ENCODE measurements at places on chromosomes 6 and 20. TPM values are rescaled to one million over a fixed set of nuclear protein-coding genes. Genes with fewer than 3 reads are reported as not detected.
A peak's percentile ranks its signal among the peaks of the same experiment; 100 is the strongest.

DNA sequence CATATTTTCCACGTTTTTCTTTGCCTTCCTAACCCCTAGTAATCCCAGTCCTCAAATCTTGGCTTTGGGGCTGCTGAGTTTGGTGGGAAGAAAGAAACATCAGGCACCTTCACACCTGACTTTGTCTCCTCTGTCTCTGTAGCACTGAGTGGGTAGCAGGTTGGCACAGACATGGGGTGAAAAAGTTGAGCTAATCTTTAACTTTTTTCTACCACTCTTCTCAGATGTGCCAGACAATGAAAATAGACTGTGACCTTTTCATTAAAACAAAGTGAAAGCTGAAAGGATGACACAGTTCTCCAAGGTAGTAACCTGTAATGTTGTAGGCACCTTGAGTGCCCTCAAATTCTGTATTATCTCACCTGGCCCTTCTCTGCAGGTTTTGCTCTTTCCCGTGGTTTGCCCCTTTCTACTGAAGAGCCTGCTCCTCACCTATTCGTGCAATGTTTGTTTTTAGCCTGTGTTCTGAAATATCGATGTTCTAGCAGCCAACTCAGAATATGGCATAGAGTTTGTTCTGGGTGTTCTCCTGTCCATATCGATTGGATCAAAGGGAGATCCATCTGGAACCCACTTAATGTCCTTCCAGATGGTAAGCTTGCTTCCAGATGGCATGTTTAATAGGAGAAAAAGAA, 57.8 kb upstream of the ATXN1 start:
- DNase-seq: no peak

SH3BGRL2 gene
- 12.8 TPM for total RNA-seq

DNA sequence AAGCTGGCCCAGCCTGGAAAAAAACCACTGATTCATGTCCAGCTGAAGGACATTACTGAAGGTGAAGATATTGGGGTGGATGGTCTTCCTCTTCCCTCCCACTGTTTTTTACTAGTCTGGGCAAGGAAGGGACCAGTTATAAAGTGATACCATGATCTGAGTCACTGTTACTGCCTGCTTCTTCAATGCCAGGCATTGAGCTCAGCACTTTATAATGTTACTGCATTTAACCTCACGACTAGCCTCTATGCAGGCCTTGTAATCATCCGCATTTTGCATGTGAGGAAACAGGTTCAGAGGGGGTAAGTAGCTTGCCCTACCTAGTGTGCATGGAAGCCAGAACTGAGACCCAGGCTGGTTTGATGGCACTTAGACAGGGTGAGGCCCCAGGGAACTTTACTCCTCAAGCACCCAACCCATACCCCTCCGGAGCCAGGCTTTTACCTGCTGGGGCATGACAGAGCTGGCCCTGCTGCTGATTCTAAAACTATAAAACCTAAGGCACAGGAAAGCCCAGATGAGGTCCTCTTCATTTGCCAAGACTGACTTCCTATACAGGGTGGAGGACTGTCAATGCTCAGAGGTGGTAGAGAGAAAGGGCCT, 11.0 kb upstream of the KCNK5 start:
- no peak for DNase-seq

CCM2L gene
- 7.9 TPM for total RNA-seq

- DNase-seq: no peak
Observed at GRCh38 chr20:32134026-32134425, 24.5 kb downstream of the TM9SF4 start.

RHAG gene
- total RNA-seq: not detected

DNA sequence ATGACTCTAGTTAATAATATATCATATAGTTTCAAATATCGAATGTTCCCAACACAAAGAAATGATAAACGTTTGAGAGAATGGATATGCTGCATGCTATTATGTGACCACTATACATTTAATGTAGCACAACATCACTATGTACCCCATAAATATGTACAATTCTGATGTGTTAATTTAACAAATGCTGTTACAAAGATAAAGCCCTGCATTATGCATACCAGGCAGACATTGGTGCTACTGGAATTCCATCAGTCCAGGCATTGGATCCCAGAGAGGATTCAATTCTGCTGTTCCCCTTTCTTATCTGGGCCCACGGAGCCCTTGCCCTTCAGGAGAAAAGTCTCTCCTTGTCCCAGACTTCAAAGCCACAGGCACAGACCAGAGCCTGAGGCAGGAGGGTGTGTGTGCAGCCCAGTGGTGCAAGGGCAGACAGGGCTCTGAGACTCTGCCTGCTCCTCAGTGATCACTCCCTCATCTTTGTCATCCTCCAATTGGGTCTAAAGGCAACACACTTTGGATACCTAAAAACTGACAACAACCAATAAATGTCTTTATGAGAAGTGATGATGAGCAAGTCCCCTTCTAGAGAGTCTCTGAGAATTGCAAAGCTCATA, 45.2 kb downstream of the PSMG4 start:
- DNase-seq: no peak

GRCh38 chr6:42436825-42437224, 14.9 kb downstream of the TRERF1 start:
- DNase-seq: no peak

- DNase-seq: no peak
Observed at GRCh38 chr20:51667002-51667408, 101.2 kb downstream of the ATP9A start.

DNA sequence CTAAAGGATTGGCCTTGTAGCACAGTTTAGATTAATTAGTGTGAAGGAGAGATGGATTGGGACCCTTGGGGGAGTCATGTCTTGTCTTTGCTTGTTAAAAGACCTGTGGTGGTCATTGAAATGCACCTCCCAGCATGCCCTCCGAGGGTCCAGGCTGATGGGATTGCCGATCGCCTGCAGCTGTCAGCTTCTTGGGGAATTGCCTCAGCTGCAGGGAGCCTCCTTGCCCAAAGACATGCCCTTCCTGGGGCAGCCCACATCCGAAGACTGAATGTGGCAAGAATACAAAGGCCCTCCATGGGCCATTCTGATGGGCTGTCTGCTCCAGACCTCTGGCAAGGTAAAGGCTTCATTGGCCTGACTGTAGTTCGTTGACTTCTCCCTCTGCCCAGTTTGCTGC, 150.7 kb downstream of the FARS2 start:
- DNase-seq: no peak

DNA sequence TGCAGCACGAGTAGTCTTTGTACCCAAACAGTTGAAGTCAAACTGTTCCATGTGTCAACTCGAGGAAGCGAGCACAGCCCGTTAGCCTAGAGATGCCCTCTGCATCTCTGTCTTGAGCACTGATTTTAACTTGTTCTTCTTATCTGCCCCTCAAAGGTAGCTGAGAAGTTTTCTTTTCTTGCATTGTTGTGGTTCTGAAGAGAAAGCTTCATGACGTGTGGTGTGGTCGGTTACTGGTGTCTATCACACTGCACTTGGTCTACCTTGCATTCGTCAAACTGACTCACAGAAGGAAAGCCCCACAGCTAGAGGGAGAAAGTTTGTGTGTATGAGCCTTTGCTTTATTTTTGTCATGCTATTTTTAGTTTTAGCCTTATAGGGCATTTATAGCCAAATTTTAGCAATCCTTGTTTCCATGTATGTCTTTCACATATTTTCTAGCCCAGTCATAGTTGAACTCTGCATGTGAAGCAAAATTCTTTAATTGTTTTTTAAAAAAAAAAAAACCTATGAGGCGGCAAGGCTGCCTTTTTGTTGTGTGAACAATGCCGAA, 115.1 kb downstream of the JAG1 start:
- DNase-seq: peak; percentile 68

DNA sequence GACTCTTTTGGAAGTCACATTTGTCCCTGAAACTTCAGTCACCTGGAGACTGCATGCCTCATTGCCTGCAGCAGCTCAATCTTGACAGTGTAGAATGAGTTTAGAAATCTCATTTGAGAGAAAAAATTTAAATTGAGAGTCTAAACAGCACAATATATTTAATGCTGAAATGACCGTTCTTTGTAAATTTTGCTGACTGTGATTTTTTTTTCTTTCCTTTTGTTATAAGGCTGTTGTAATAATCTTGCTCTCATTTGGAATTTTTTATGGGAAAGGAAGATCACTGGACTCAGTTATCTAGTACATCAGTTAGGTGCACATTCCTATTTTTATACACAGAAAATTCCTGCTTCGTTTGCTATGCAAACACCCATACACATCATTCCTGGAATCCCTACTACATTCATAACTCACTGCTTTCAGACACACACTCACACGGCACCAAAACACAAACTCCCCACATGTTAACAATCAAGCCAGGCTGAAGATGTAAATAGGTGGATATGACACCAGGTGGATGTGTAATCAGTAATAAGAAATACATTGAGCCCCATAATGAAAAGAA, 43.8 kb downstream of the PTCHD4 start:
- DNase-seq: no peak

DNA sequence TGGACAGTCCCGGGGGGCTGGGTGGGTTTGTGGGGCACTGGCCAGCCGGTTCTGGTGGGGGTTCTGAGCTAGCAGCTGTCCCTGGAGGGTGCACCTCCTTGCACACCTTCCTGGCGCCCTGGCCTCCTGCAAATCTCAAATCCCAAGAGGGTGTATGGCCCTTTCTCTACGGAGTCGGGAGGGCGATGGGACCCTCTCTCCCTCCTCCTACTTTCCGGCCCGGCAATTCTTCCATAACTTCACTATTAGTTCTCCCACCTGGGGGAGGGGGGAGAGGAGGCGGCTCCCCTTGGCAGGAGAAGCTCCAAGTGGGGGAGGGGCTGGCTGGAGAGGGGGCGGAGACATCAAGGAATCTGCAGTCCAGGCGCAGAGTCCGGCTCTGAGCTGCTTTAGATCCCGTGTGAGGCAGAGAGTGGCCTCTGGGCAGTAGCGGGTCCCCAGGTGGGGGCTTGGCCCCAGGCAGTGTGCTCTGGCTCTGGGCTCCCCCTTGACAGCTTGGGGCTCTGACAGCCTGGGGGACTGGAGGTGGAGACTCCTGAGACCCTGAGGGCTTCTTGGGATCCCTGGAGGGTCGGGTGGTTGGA, 1.4 kb upstream of the LAMA5 start:
- DNase-seq: peak; percentile 56

DNA sequence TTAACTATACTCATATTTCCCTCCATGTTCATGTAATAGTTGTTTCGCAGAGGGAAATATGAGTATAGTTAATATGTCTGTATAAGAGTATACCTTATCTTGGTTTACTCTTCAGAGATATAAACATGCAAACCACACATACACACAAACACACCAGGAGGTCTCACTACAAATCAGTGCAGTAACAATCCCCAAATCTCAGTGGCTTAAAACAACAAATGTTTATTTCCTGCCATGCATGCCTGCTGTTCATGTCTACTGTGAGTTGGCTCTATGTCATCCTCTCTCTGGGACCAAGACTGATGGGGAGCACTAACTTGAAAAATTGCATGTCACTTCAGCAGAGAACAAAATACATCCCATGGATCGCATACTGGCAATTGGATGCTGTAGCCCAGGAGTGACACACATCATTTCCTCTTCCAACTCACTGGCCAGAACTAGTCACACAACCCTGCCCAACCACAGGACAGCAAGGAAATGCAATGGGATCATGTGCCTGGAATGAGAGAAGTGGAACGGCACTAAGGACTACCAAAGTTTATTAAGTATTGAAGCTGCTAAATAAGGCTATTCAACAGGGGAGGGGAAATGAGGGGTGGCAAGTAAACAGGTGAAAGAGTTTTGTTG, 89.0 kb upstream of the DTNBP1 start:
- no peak for DNase-seq

CD24 gene
- 29.9 TPM for total RNA-seq

BTN1A1 gene
- total RNA-seq: 0.72 TPM

GRCh38 chr6:108453601-108454185, 107.0 kb upstream of the FOXO3 start:
- peak; percentile 34 for DNase-seq

EMILIN3 gene
- 0.72 TPM for total RNA-seq

- DNase-seq: no peak
Observed at GRCh38 chr6:56715741-56716140, 73.1 kb upstream of the DST start.

- DNase-seq: no peak
Observed at GRCh38 chr20:16066571-16066970, 506.7 kb downstream of the KIF16B start.

DNA sequence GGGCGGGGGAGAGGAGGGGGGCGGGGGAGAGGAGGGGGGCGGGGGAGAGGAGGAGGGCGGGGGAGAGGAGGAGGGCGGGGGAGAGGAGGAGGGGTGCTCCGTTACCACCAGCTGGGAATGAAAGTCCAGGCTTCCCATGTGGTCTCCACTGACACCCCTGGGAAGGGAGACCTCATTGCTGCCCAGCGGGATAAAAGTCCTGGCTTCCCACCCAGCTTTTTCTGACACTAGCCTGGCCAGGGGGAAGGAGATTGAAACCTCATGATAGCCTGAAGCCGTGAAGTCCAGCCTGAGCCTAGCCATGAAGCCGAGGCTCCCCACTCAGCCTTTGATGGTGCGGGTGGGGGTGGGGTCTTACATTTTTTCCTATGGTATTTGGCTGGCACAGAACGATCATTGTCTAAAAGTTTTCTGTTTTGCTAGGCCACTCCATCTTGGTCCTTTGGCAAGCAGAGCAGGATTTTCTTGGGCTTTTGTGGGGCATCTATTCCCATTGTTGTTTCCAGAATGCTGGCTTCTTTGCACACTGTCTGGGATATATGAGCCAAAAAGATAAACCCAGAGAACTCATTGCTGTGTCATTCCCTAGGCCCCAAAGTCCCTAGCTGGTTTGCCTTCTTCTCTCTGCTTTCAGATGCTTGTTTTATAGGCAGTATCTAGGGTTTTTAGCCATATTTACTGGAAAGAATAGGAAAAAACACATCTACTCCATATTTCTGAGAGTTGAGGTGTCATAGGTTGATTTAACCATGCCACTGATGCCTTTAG, 67.9 kb upstream of the RNF24 start:
- DNase-seq: no peak

GRCh38 chr20:43979576-43980105, 65.0 kb downstream of the TOX2 start:
- DNase-seq: no peak

DNA sequence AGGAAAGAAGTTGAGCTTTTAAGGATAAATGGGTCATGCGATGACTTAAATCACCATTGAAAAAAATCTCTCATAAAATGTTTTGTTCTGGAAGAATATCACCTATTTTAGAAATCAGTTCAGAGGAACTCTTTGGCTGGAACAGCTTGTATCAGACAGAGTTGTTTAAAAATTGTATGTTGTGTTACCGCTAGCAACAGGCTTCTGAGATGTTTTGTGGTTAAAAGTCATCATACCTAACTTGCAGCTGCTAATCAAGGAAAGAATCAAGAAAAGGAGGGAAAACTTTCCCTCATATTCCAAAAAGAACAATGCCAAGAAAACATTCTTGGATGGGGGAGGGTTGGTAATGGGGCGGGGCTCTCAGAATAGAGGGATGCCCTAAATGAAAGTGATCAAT, 220.7 kb upstream of the CITED2 start:
- DNase-seq: no peak
